Tibial nerve (tissue), 4 donors: ENCODE measurements at places on chromosomes 7 and 10.

GRCh38 chr10:71402005-71402404 is 5.3 kb downstream of the CDH23 start:
- H3K27ac ChIP-seq = no peak overlapping the region
- H3K36me3 ChIP-seq = no peaks in the 10 kb centered on the region
- no peak for DNase-seq
- H3K4me3 ChIP-seq = no peak overlapping the region

DNA sequence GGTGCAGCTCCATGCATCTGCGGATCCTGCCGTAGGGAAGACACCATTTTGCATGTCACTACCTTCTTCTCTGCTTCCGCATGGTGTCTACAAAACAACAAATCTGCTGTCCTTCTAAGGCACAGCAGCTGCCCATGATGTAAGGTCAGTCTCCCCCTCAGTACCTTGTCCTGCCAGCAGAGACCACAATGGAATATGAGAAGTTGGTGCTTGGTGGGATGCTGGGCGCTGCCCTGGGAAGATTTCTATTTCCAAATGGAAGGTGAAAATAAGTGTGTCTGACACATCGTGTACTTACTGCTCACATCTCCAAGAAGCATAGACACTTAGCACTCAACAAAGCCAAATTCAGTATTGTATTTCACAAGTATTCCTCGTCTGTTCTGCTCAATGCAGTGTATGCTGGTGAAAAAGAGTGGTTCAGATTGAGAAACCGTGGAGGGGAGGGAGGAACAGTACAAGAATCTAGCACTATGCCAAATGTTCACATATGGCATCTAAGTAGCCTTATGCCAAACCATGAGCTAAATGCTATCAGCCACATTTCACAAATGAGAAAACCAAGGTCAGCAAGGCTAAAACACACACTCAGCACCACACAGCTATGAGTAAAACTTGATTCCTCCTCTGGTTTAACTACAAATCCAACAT is 95.0 kb downstream of the GRB10 start:
- H3K4me1 ChIP-seq = peaks cover 4% of the 10 kb centered on the region
- no peaks in the 10 kb centered on the region for H3K36me3 ChIP-seq
- no peaks in the 10 kb centered on the region for H3K27me3 ChIP-seq
- H3K4me3 ChIP-seq = no peak overlapping the region
- H3K27ac ChIP-seq = no peak overlapping the region
- DNase-seq = no peak

GRCh38 chr7:30032310-30033125 is 4.3 kb downstream of the PLEKHA8 start:
- peak overlapping the region; percentile 95 for H3K27ac ChIP-seq
- peaks cover 11% of the 10 kb centered on the region for H3K4me1 ChIP-seq
- H3K36me3 ChIP-seq = no peaks in the 10 kb centered on the region
- no peaks in the 10 kb centered on the region for H3K27me3 ChIP-seq
- H3K4me3 ChIP-seq = no peak overlapping the region

GRCh38 chr7:140314573-140315480 is 83.5 kb downstream of the SLC37A3 start:
- no peaks in the 10 kb centered on the region for H3K27me3 ChIP-seq
- H3K4me1 ChIP-seq = peaks cover 6% of the 10 kb centered on the region
- no peaks in the 10 kb centered on the region for H3K36me3 ChIP-seq
- peak overlapping the region; percentile 87 for H3K27ac ChIP-seq
- DNase-seq = no peak

DNA sequence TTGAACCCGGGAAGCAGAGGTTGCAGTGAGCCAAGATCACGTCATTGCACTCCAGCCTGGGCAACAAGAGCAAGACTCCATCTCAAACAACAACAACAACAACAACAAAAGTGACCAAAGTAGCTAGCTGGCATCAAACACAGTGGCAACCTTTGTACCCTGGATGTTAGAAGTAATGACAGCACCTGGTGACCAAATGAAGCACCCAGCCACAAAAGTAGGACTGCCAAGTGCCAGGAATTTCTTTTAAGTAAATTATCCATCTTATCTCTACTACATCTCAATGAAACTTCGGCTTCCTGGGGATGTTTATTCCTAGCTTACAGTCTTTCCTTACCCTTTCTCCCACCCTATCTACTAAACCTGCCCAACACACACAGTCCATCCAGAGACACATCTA is 18.8 kb downstream of the SRPK2 start:
- no peak for DNase-seq
- no peak overlapping the region for H3K4me3 ChIP-seq
- no peak overlapping the region for H3K27ac ChIP-seq
- H3K36me3 ChIP-seq = no peaks in the 10 kb centered on the region
- no peaks in the 10 kb centered on the region for H3K27me3 ChIP-seq
- H3K4me1 ChIP-seq = no peaks in the 10 kb centered on the region

DNA sequence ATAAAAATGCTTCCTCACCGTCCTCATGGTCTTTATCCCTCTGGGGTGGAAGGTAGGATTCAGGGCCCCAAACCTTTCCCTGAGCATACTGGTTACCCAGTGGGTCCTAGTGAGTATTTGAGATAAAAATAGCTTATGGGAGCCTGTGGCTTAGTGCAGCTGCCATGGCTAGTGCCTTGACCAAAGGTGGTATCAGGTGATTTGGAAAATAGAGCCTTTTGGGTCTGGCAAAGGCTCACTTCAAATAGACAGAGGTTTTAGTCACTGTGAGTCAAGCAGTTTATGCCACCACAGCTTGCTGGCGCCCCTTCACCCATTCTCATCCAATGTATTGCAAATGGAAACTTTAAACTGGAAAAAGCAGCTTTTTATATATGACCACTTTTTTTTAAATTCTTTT is 30.4 kb downstream of the PLAU start:
- no peak for DNase-seq
- H3K27ac ChIP-seq = peak overlapping the region; percentile 59
- peaks cover 24% of the 10 kb centered on the region for H3K4me1 ChIP-seq
- no peaks in the 10 kb centered on the region for H3K27me3 ChIP-seq
- H3K36me3 ChIP-seq = no peaks in the 10 kb centered on the region

GRCh38 chr10:5547931-5548660 is 23.3 kb downstream of the CALML3 start:
- no peaks in the 10 kb centered on the region for H3K36me3 ChIP-seq
- peaks cover 31% of the 10 kb centered on the region for H3K4me1 ChIP-seq
- peak overlapping the region; percentile 78 for H3K27ac ChIP-seq
- peak overlapping the region; percentile 10 for H3K4me3 ChIP-seq
- no peaks in the 10 kb centered on the region for H3K27me3 ChIP-seq
- no peak for DNase-seq
